ENCODE measurements at places on chromosomes 3 and 15.

GRCh38 chr15:65937476-65937875 is 68.2 kb downstream of the RAB11A start:
- DNase-seq: no peak

GRCh38 chr15:80999623-81000036 is 1.1 kb upstream of the TLNRD1 start:
- DNase-seq: peak; percentile 64

GRCh38 chr15:58951388-58952007 is 18.0 kb upstream of the SLTM start:
- DNase-seq: no peak

DNA sequence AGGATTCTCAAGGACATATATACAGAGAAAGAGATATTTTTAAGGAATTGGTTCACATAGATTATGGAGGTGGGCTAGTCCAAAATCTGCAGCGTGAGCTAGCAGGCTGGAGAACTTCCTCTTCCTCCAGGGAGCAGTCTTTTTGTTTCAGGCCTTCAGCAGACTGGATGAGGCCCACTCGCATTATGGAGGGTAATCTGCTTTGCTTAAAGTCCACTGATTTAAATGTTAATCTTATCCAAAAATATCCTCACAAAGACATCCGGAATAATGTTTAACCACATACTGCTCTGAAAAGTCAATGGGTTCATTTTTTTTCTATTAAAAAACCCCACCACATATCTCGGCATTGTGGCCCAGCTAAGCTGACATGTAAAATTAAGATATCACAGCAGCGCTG is 22.2 kb upstream of the NRROS start:
- DNase-seq: no peak

- no peak for DNase-seq
These were observed 1.9 kb upstream of the NR2E3 start for GRCh38 chr15:71808311-71809020.

- DNase-seq: no peak
These were observed 76.4 kb downstream of the UBR1 start for GRCh38 chr15:43029476-43029875.

DNA sequence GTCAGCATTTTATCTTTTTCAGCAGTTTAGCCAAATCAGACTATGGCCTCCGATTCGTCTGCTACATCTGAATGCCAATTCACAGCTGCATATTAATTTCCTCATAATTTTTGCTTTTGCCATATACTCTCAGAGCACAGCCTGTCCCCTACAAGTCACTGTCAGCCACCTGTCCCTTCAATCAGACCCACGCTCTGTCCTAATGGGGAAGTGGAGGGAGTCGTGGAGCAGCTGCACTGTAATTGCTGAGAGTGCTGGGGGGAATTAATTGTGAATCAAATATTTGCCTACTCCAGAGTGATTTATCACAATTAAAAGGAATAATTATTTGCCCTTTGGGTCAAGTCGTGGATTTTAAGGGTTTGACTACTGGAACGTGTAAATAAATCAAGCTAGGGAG is 75.5 kb downstream of the EBLN2 start:
- no peak for DNase-seq

DNA sequence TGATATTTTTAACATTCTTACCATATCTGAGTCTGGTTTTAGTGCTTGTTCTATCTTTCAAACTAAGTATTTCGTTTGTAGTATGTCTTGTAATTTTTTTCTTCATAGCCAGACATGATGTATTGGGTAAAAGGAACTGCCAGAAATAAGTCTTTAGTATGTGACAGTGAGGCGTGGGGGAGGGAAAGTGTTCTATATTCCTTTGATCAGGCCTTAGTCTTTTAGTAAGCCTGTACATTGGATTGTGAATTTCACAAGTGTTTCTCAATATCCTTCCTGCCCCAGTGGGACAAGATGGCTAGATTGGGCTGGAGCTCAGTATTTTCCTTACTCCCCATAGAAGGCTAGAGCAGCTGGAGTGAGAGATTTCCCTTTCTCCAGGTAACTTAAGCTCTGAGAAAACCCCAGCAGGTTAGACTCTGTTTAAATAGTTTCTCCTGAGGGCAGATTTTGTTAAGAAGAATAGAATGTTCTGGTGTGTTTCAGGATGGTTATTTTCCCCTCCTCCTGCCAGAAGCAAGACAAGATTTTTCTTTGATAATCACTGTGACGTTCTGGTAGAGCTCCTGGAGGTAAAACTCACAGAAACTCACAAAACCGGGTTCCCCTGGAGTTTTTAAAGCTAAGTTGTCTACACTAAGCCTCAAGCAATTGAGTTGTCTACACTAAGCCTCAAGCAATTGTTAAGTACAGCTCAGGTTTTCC is 140.7 kb upstream of the ARPP21 start:
- DNase-seq: no peak

- peak; percentile 76 for DNase-seq
These were observed 11.5 kb downstream of the CSK start for GRCh38 chr15:74793135-74794028.

GRCh38 chr15:67042551-67043142 is 22.8 kb upstream of the SMAD3 start:
- no peak for DNase-seq

GRCh38 chr15:95758851-95759250 is 571.6 kb upstream of the NR2F2 start:
- DNase-seq: no peak

- DNase-seq: no peak
These were observed 16.8 kb upstream of the SRP14 start for GRCh38 chr15:40055576-40056293.

- DNase-seq: no peak
These were observed 158.6 kb downstream of the CCNL1 start for GRCh38 chr3:157001221-157001957.

DNA sequence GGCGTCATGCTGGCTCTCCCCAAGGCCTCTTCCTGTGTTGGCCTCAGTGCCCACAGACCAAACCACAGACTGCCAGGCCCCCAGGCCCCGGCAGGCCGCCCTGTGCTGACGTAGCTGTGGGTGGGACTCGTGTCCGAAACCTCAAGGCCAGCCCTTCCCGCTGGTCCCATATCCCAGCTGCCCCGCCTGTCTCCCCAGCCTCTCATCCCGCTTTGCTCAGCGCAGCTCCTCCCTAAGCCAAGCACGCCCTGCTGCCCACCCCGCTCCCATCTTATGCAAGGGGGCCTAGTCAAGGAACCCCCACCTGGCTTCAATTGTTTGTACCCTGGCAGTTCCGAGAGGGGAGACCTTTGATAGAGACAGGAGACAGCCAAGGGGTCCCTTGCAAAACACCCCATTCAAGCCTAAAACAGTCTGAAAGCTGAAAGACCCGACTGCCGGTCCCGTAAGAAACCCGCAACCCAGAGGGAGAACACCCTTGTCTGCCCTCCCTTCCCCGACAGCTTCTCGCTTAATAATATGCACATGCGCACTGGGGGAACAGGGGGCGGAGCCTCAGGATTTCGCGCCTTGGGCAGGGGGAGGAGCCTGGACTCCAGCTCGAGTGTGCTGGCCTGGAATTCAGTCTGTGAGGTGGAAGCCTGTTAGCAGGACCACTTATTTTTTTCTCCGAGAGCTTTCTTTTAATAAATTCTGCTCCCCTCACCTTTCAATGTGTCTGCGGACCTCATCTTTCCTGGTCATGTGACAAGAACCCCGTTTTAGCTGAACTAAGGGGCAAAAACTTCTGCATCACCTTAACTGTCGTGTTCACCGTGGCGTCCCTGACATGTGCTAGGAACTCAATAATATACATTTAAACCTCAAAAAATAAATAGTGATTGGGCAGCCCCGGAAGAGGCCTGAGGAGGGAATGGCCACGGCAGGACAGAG is 17.2 kb downstream of the TNFAIP8L3 start:
- peak; percentile 33 for DNase-seq

- DNase-seq: no peak
These were observed 209.0 kb downstream of the GAP43 start for GRCh38 chr3:115832265-115832664.

GRCh38 chr3:125115640-125116039 is 59.8 kb upstream of the HEG1 start:
- DNase-seq: no peak

DNA sequence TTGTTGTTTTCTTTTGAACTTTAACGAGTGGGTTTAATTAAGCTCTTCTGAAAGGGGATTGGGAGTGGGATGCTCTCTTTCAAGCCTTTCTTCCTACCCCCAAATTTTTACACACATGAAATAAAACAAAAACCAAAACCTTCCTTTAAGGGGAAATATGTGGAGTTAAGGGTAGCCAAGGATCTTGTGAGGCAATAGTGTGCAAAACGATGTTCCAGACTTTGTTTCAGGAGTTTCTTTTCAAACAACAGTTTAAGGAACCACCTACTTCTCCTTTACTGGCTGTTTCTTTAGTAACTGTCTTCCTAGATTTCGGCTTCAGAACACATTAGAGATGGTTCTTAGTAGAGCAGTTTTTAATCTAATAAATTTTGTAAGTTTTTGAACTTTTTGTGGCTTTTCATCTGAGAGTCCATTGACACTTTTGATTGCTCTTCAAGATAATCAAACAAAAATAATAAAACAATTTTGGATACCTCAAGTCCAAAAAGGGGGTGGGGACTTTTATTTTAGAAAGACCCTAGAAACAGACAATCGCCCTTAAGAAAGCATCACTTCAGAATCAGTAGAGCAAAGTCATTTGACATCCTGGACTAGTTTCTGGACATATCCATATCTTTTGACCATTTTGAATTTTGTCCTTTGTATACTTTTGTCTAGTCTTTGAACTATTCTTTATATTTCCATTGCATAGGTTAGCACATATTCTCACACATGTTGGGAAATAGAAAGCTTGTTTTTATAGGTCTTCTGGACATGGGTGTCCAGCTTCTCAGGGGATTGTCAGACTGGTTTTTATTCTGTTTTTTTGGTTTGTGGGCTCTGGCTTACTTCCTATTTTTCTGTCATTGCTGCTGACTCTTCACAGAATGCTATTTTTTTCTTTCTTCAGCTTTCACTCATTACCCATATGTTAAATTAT is 6.0 kb downstream of the DIPK2A start:
- DNase-seq: no peak

DNA sequence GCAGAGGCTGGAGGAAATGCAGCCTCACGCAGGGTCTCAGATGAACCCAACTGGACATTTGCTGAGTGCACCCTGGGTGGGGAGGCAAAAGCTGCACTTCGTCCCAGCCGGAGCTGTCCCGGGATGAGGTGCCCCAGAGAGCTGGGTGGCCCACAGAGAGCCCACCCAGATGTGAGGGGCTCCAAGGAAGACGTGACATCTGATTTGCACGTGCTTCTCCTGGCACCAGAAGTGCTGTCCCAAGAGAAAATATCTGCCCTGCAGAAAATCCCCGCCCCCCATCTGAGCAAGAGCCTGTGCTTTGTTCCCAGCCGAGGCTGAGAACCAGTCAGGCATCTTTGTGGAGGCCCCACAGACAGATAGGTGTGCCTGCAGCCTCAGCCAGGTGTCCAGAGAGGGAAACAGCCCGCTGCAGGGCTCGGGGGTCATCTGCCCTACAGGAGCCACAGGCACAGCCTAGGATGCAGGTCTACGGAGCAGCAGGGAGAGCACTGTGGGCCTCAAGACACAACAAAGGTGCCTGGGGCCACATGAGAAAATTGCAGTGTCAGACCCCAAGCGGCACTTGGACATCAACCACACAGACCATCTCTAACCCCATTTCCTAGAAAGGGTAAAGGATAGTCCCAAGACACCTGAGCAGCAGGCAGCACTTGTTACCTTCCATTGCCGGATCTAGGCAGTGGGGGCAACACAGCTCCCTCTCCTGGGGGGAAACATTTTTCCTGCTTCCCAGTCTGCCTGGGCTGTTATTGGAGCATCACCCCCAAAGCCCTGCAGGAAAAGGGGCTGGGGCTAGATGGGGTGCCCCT is 5.8 kb downstream of the TMIE start:
- DNase-seq: no peak

- no peak for DNase-seq
These were observed 334.4 kb upstream of the THBS1 start for GRCh38 chr15:39246523-39246922.

DNA sequence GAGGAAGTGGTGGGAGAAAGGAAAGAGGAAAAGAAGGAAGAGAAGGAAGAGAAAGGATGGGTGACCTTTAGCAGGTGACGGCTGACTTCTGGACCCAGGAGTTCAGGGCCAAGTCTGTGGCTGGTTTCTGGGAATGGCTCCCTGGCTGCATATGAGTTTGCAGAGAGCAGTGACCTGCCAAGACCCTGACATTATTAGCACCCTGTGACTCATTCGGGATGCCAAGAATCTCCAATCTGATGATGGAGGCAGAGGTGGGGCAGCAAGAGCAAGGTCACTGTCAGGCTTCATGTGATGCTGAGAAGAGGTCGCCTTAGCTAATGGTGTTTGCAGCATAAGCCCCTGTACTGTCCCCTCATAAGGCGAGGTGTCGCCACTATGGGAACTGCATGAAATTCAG is 42.6 kb downstream of the MYZAP start:
- DNase-seq: no peak

- no peak for DNase-seq
These were observed 42.2 kb upstream of the ZBTB38 start for GRCh38 chr3:141326123-141326522.

GRCh38 chr3:20104167-20104661 is 64.0 kb downstream of the KAT2B start:
- peak; percentile 44 for DNase-seq

DNA sequence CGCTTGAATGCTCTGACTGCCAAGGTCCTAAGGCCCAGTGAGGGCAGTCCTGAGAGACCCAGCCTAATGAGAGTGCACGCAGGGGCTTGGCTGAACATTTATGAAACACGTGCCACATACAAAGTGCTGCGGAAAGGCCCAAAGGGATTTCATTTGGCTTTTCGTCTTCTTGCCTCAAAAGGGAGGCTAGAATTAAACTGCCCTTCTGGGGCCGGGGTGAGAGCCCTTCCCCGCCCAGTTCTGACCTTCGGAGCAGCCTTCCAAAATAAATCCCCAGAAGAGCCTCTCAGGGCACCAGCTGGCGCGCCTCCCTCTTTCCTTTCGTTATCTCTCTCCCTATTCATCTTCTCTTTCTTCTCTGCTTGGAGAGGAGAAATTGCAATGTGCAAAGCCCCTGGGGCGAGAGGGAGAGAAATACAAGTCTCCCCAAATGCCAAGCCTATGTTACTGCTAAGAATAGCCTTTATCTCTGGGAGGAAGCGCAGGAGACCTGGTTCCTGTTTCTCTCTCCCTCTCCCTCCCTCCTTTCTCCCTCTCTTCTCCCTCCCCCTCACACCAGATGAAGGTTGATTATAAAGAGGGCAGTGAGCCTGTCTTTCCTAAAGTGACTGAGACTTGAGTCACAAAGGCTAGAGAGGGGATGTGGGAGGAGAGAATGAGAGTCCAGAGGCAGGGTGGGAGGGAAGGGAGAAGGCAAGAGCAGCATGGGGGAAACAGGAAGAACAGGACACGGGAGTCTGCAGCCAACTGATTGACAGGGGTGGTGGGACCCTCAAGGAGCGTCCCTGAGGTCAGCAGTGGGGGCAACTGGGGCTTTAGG is 36.7 kb upstream of the NDUFB4 start:
- no peak for DNase-seq

GRCh38 chr3:196686436-196686835 is 25.6 kb downstream of the CEP19 start:
- DNase-seq: no peak

- no peak for DNase-seq
These were observed 3.0 kb upstream of the SPG11 start for GRCh38 chr15:44666210-44667038.

DNA sequence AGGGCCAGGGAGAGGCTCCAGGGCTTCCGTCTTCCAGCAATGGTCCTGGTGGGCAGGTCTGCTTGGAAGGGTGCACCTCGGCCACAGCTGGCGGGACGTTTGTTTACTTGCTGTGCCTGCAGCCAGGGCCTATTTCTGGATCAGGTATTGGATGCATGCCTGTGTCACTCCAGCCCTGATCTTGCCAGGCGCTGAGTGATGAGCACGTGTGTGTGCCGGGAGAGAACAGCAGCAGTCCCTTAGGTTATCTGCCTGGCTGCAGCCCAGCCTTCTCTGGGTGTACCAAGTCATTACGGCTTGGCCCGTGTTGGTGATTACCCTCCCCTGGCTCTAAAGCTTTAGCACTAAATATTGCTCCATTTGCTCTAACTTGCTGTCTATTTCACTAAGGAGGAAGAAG is 14.9 kb downstream of the CCDC32 start:
- DNase-seq: no peak
